DMS79 (cell line): ENCODE measurements at places on chromosomes 5 and 9.

- DNase-seq: no peak
These were observed 221.4 kb downstream of the SEMA5A start for GRCh38 chr5:9324348-9325077.

- no peak for DNase-seq
These were observed 724.9 kb downstream of the MAT2B start for GRCh38 chr5:164230341-164230740.

DNA sequence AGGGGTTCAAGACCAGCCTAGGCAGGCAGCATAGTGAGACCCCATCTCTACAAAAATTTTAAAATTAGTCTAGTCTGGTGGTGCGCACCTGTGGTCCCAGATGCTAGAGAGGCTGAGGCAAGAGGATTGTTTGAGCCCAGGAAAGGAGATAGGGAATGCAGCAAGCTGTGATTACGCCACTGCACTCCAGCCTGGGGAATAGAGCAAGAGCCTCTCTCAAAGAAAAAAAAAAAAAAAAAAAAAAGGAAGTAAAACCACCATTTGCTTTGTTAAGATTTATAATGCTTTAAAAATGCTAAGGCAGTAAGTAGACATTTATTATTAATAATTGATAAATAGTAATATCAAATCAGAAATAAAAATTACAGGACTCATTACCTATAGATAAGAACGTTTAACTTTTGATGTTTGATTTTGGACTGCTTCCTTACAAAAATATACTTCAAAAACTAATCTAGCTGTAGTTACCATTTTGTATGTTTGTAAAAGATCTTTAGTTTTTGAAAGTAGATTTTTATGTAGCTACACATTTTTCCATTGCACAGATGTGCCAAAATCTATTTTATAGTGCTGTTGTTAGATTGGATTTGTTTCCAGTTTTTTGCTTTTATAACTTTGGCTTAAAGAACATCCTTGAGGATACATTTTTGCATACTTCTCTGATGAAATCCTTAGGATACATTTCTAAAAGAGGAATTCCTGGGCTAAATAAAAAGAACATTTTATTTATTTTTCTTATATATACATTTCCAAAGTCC is 86.4 kb downstream of the INIP start:
- DNase-seq: no peak

GRCh38 chr9:76564297-76564696 is 105.3 kb downstream of the GCNT1 start:
- DNase-seq: no peak

DNA sequence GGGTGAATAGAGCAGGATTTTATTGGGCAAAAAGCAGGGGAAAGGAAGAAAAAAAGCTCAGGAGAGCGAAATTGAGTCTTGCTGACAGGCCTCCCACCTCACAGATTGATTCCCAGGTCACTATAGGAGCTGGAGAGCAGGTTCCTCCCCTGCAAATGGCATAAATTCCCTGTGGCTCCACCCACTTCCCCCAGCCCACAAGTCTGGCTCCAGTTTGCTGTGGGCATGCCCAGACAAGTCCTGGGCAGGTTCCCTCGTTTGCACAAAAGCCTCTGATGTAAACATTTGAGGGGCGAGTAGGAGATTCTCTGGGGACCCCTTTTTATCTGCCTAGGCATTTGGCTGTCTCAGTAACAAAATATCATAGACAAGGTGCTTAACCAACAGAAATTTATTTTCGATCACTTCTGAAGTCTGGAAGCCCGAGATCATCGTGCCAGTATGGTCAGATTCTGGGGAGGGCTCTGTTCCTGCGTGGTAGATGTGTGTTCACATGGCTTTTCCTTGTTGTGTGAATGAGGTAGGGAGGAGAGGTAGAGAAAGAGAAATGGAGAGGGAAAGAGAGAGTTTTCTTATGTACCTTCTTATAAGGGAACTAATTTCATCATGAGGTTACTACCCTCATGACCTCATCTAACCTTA is 614.5 kb downstream of the MAT2B start:
- DNase-seq: no peak
